ENCODE measurements at places on chromosomes 7 and 10.
A peak's percentile ranks its signal among the peaks of the same experiment; 100 is the strongest.

DNA sequence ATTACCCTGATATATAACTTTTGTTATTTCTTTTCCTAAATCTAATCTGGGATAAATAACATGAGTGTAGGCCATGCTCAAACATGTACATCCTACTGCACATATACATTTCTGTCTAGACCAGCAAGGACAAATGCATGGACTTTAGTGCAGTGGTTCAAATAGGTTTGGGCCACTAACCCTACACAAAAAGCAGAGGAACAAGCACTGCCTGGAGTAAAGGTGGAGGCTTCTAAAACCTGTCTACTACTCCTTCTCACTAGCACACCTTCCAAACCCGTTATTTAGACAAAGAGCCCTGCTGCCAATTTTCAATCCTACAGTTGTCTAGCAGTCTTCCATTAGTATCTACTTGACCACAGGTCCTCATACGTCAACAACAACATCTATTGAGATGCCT is 34.8 kb downstream of the SGCE start:
- no peak for DNase-seq

GRCh38 chr10:42850931-42851330 is 68.3 kb downstream of the BMS1 start:
- DNase-seq, result no peak

DNA sequence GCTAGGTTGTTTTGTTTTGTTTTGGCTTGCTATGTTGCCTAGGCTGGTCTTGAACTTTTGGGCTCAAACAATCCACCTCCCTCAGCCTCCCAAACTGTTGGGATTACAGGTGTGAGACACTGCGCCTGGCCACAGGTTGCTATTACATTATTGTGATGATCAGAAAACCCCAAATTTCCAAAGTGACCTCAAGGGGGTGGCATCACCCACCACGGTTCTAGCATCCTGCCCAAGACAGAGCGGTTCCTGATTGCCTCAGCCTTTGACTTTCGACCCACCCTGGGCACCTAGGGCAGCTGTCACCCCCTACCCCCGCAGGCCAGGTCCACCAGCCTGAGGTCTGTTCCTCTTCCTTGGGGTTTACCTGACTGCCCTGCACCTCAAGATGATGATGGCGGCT is 28.4 kb downstream of the SBDS start:
- DNase-seq, result no peak

DNA sequence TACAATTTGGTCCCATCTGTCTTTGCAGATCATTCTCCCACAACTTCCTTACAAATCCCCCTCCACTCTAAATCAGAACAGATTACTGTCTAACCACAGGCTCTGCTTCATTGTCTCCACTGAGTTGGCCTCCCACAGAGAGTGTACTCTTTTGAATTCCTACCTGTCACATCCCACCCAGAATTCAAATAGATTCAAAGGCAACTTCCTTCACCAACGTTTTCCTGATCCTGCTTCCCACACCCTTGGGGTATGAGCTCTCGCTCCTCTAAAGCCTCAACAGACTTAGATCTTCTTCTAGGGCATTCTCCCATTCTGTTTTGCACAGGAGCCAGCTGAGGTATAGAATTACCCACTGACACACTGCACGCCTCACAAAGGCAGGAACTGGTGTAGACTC is 197.8 kb upstream of the CDCA7L start:
- DNase-seq, result no peak

- no peak for DNase-seq
These were observed 55.6 kb downstream of the GALNT11 start for GRCh38 chr7:152081088-152081487.

GRCh38 chr10:110407301-110408170 is 90.2 kb upstream of the DUSP5 start:
- no peak for DNase-seq

- DNase-seq, result peak; percentile 41
These were observed 132.6 kb downstream of the CELF2 start for GRCh38 chr10:11150231-11150731.

- no peak for DNase-seq
These were observed 1.3 kb downstream of the GJD4 start for GRCh38 chr10:35606430-35606829.

DNA sequence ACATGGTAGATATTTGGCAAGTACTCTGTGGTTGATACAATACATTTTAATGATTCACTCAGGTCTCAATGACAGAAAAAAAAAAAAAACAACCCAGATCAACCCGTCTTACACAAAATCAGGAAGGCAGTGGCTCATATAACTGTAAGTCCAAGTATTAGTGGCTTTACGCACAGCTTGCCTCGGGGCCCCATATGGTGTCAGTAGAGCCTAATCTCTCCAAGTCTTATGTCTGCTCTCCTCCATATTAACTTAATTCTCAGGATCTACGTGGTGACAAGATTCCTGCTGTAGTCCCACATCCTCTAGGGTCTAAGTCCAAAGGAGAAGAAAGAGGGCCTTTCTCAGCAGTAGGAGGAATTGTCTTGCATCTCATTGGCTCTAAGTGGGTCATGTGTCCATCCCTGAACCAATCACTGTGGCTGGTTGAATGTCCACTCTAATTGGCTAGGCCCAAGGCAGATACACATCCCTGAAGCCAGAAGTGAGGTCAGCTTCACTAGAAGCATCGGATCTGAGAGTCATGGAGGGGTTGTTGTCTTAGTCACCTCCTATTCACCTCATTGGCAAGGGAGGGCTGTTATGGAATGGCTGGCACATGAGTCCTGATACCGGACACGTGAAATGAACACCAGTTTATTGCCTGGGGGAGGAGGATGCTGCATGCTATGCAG is 20.5 kb upstream of the PLPP4 start:
- no peak for DNase-seq

GRCh38 chr7:129845178-129845971 is 107.4 kb downstream of the UBE2H start:
- DNase-seq, result peak; percentile 32

- DNase-seq, result no peak
These were observed 38.6 kb downstream of the VCL start for GRCh38 chr10:74036474-74036873.

DNA sequence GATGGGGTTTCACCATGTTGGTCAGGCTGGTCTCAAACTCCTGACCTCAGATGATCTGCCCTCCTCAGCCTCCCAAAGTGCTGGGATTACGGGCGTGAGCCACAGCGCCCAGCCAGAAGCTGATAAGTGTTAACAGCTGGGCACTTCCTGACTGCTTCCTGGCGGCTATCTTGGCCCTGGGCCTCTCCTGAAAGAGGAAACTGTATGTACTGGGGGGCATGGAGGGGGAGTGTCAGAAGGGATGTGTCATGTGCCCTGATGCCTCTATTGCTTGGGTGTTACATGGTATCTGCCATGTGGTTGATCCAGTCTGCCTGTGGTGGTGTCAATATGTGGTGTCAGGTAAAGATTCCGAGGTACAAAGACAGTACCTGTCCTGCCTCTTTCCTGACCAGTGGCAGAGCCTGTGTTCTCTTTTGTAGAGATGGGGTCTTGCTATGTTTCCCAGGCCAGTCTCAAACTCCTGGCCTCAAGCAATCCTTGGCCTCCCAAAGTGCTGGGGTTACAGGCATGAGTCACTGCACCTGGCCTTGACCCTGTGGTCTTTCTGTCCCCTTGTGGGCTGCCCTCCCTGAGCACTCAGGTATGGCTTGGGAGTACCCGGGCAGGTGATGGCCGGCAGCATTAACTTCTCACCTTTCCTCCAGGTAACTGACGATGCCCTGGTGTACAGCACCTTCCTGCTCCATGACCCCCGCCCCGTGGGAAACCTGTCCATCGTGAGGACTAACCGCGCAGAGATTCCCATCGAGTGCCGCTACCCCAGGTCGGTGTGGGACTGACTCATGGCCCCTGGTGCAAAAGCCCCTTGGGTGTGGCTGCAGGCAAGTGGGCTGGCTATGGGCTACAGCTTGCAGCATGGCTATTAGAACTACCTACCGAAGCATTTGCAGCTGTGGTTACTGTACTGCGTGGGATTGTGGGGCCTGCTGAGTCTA is 4.4 kb downstream of the ZP3 start:
- peak; percentile 31 for DNase-seq

Data from inflammatory macrophage treated with lipopolysaccharide for 1 hour (primary cell).